CD4-positive, alpha-beta memory T cell (primary cell): ENCODE measurements at places on chromosomes 1 and 21. TPM values are rescaled to one million over a fixed set of nuclear protein-coding genes. Genes with fewer than 3 reads are reported as not detected.

The GSTM3 gene
- polyA plus RNA-seq, result 44.3 TPM

The AK5 gene
- polyA plus RNA-seq, result 17.9 TPM

DNA sequence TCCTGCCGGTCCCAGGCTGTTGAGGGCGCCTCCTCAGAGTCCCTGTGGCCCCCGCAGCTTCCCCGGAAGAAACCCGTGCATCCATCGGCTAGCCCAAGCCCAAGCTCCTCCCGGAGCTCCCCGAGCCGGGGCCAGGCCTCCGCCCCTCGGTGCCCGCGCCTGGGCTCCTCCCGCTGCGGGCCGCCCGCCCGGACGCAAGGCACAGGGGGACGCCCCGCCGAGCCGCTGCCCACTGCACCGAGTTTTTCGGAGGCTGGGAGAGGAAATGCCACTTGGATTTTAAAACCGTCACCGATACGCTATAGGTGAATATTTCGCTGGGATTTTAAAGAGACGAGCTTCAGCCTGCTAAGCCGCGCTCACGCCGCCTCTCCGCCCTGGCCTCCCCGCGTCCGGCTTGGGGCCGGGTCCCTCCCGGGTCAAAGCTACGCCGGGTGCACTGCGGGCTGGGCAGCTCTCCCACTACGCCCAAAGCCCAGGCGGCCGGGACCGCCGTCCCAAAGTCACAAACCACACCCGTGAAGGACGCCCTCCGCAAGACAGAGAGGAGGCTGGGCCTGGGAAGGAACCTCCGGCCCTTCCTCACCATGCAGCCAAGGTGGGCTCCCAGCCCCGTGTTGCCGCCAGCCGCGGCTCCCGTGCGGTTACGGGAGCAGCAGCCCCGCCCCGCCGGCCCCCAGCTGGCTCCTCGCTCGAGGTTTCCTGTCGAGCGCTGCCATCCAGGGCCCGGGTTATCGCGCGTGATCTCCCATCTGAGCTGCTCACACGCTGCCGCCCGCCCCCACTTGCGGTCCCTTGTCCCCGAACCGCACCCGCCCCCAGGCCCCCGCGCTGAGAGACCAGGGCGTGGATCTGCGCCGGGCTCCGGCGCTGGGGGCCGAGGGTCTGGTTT lies 63.2 kb downstream of the CD247 start:
- H3K4me1 ChIP-seq, result peaks cover 83% of the 10 kb centered on the region
- H3K4me3 ChIP-seq, result peak overlapping the region; percentile 85
- no peaks in the 10 kb centered on the region for H3K27me3 ChIP-seq
- peak; percentile 82 for DNase-seq
- H3K36me3 ChIP-seq, result peaks cover 4% of the 10 kb centered on the region

The HUNK gene
- polyA plus RNA-seq, result not detected

The SLFNL1 gene
- not detected for polyA plus RNA-seq

The SWT1 gene
- 5.8 TPM for polyA plus RNA-seq

The KRTAP7-1 gene
- polyA plus RNA-seq, result not detected

The TRAF3IP3 gene
- polyA plus RNA-seq, result 435 TPM

The PSRC1 gene
- polyA plus RNA-seq, result 0.31 TPM

GRCh38 chr1:53524428-53525375 lies 65.5 kb downstream of the DMRTB1 start:
- H3K27ac ChIP-seq, result no peak overlapping the region
- no peaks in the 10 kb centered on the region for H3K27me3 ChIP-seq
- no peaks in the 10 kb centered on the region for H3K4me1 ChIP-seq
- H3K4me3 ChIP-seq, result no peak overlapping the region
- H3K36me3 ChIP-seq, result no peaks in the 10 kb centered on the region

- no peak overlapping the region for H3K27ac ChIP-seq
- no peaks in the 10 kb centered on the region for H3K36me3 ChIP-seq
- no peak for DNase-seq
- H3K27me3 ChIP-seq, result no peaks in the 10 kb centered on the region
Observed at GRCh38 chr1:79554688-79555087, 548.2 kb upstream of the ADGRL4 start.

The AMY1C gene
- polyA plus RNA-seq, result not detected

DNA sequence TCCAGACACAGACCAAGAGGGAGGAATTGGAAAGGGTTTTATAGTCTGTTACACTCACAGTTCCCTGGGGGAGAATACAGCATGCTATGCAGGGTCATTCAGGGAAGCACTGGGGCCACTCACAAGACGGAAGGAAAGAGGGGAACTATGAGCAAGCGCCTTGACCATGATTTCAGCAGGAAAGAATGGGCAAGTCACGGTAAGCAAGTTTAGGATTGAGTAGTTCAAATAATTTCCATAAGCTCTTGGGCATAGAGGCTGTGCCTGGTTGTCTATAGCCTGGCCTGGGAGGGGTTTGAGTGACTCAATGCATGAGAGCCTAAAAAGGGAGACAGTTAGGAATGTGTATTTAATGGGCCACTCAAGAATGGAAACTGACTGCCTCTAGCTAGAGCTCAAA lies 176.7 kb downstream of the TTLL7 start:
- no peaks in the 10 kb centered on the region for H3K36me3 ChIP-seq
- H3K4me3 ChIP-seq, result no peak overlapping the region
- no peak for DNase-seq
- H3K4me1 ChIP-seq, result no peaks in the 10 kb centered on the region
- H3K27me3 ChIP-seq, result no peaks in the 10 kb centered on the region
- no peak overlapping the region for H3K27ac ChIP-seq

- H3K4me3 ChIP-seq, result peak overlapping the region; percentile 30
- H3K4me1 ChIP-seq, result peaks cover 36% of the 10 kb centered on the region
- peak; percentile 24 for DNase-seq
- H3K36me3 ChIP-seq, result no peaks in the 10 kb centered on the region
Observed at GRCh38 chr1:226882187-226882586, 11.8 kb downstream of the PSEN2 start.

DNA sequence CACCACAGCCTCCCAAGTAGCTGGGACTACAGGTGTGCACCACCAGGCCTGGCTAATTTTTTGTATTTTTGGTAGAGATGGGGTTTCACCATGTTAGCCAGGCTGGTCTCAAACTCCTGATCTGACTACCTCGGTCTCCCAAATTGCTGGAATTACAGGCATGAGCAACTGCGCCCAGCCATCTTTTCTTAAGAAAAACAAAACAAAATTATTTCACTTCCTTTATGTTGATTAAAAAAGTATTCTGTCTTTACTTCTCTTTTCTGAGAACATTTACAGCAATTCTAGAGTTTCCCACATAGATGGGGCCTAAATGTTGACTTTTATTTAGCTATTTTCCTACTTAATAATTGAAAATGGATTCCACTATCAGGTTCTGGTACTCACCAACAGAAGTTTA lies 17.3 kb upstream of the TMEM183A start:
- H3K36me3 ChIP-seq, result no peaks in the 10 kb centered on the region
- no peak overlapping the region for H3K27ac ChIP-seq
- H3K27me3 ChIP-seq, result peaks cover 8% of the 10 kb centered on the region
- DNase-seq, result no peak
- no peaks in the 10 kb centered on the region for H3K4me1 ChIP-seq

The APOBEC4 gene
- not detected for polyA plus RNA-seq

The KCNE1 gene
- polyA plus RNA-seq, result 0.14 TPM

DNA sequence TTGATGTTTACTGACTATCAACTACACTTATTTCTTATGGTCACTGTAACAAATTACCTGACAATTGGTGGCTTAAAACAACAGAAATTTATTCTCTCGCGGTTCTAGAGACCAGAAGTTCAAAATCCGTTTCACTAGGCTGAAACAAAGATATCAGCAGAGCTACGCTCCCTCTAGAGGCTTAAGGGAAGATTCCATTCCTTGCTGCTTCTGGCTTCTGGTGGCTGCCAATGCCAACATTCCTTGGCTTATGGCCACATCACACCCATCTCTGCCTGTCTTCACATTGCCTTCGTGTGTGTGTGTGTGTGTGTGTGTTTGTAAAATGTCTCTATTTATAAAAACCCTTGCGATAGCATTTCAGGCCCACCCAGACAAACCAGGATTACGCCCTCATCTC lies 66.4 kb downstream of the LMX1A start:
- no peak for DNase-seq
- H3K4me3 ChIP-seq, result no peak overlapping the region
- no peaks in the 10 kb centered on the region for H3K27me3 ChIP-seq
- H3K4me1 ChIP-seq, result no peaks in the 10 kb centered on the region

GRCh38 chr1:12098786-12099185 lies 35.7 kb downstream of the TNFRSF8 start:
- no peak overlapping the region for H3K4me3 ChIP-seq
- no peaks in the 10 kb centered on the region for H3K4me1 ChIP-seq
- H3K36me3 ChIP-seq, result no peaks in the 10 kb centered on the region
- no peaks in the 10 kb centered on the region for H3K27me3 ChIP-seq
- no peak for DNase-seq

- peaks cover 54% of the 10 kb centered on the region for H3K4me1 ChIP-seq
- H3K27ac ChIP-seq, result peak within 1 kb of the TSS; percentile 69
- peak within 1 kb of the TSS; percentile 93 for H3K4me3 ChIP-seq
- no peaks in the 10 kb centered on the region for H3K27me3 ChIP-seq
Observed at GRCh38 chr1:51519048-51519864, at the start of gene EPS15. Gene EPS15, minus strand, starts transcription at chr1:51519266. Its CDS starts 35 bp downstream, at chr1:51519231.

The IL10RB gene
- 53.3 TPM for polyA plus RNA-seq

GRCh38 chr1:199161766-199162303 lies 523.0 kb downstream of the PTPRC start:
- H3K27ac ChIP-seq, result no peak overlapping the region
- no peaks in the 10 kb centered on the region for H3K27me3 ChIP-seq
- no peak for DNase-seq
- H3K36me3 ChIP-seq, result no peaks in the 10 kb centered on the region
- H3K4me1 ChIP-seq, result peaks cover 18% of the 10 kb centered on the region

GRCh38 chr1:16209847-16210407 lies 2.5 kb downstream of the ARHGEF19 start:
- no peak overlapping the region for H3K4me3 ChIP-seq
- no peak for DNase-seq
- H3K4me1 ChIP-seq, result peaks cover 20% of the 10 kb centered on the region
- H3K27ac ChIP-seq, result no peak overlapping the region
- H3K27me3 ChIP-seq, result no peaks in the 10 kb centered on the region

GRCh38 chr1:184748740-184749139 lies 5.9 kb downstream of the EDEM3 start:
- H3K27me3 ChIP-seq, result no peaks in the 10 kb centered on the region
- peaks cover 78% of the 10 kb centered on the region for H3K4me1 ChIP-seq
- no peak overlapping the region for H3K27ac ChIP-seq
- no peak overlapping the region for H3K4me3 ChIP-seq
- no peak for DNase-seq

GRCh38 chr1:204003536-204003935 lies 69.4 kb upstream of the SOX13 start:
- H3K27me3 ChIP-seq, result no peaks in the 10 kb centered on the region
- H3K4me3 ChIP-seq, result no peak overlapping the region
- no peaks in the 10 kb centered on the region for H3K4me1 ChIP-seq

DNA sequence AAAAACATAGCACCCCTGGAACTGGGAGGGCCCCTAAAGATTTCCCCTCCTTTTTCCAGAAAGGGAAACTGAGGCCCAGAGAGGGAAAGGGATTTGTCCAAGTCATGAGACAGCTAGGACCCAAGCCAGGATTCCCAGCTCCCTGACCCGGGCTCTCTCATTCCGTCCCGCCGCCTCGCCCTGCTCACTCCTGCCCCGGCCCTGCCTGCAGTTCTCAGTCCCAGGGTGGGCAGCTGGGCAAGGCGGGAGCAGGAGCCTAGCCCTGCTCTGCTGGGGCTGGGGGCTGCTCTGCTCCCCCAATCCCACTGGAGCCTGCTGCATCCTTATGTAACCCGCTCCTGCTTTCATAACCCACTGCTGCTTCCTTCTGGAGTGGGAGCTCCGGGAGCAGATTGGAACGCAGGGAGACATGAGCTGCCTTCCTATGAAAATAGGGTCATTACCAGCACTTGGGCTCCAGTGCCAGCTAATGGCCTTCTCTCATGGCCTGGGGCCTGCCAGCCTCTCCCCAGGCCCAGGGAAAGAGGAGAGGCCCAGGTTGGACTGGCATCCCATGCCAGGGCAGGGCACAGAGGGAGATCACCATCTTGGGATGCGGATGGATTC lies 84.5 kb downstream of the CAMK2N1 start:
- DNase-seq, result no peak
- peaks cover 6% of the 10 kb centered on the region for H3K27me3 ChIP-seq
- H3K4me1 ChIP-seq, result no peaks in the 10 kb centered on the region
- H3K27ac ChIP-seq, result no peak overlapping the region

The NBPF4 gene
- polyA plus RNA-seq, result not detected

DNA sequence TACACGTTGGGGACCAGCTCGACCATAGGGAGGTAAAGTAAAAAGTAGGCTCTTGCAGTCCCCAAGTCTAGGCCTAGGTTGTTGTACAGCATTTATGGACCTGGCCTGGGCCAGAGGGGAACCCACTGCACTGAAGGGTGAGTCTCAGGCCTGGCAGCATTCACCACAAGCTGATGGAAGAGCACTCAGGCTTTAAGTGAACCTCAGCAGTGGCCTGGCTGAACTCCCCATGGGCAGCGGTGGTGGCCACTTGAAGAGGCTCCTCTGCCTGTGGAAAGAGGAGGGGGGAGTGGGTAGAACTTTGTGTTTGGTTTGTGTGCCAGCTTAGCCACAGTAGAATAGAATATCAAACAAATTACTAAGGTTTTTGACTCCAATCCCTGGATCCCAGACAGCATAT lies 176.2 kb upstream of the PRMT6 start:
- DNase-seq, result no peak
- no peaks in the 10 kb centered on the region for H3K36me3 ChIP-seq
- H3K4me3 ChIP-seq, result no peak overlapping the region
- no peak overlapping the region for H3K27ac ChIP-seq
- H3K4me1 ChIP-seq, result no peaks in the 10 kb centered on the region

DNA sequence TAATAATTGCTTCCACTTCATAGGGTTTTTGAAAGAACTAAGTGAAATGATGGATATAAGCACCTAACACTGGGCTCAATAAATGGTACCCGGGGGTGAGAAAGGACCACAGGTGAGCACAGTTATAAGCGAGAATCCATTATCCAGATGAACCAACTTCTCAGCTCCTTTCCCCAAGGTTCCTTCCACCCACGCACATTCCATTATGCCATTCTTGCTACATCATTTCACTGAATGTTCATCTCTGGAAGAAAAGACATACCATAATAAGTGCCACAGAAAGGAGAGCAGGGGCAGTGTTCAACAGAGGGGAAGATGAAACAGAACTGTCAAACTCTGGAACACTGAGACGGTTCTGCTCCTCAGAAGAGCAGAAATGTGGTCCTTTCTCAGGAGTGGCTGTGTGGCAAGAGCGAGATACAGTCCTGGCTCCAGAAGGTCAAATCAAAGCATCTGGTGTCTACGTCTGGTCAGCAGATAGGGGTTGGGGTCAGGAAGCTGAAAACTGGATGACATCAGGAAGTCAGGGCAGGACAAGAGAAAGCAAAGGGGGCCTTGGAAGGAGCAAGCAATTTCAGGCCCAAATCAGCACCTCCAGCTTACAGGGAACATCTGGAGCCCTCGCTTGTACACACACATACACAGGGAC lies 255.4 kb upstream of the TMEM51 start:
- H3K27ac ChIP-seq, result no peak overlapping the region
- no peaks in the 10 kb centered on the region for H3K27me3 ChIP-seq
- no peaks in the 10 kb centered on the region for H3K4me1 ChIP-seq
- no peak for DNase-seq

- no peak overlapping the region for H3K27ac ChIP-seq
- DNase-seq, result no peak
- H3K36me3 ChIP-seq, result no peaks in the 10 kb centered on the region
- H3K4me1 ChIP-seq, result no peaks in the 10 kb centered on the region
- H3K27me3 ChIP-seq, result no peaks in the 10 kb centered on the region
Observed at GRCh38 chr21:45724994-45725843, 81.7 kb downstream of the PCBP3 start.
